ENCODE measurements at places on chromosomes 12 and 14.

GRCh38 chr14:95906591-95906990 is 30.0 kb downstream of the TUNAR start:
- no peak for ATAC-seq

DNA sequence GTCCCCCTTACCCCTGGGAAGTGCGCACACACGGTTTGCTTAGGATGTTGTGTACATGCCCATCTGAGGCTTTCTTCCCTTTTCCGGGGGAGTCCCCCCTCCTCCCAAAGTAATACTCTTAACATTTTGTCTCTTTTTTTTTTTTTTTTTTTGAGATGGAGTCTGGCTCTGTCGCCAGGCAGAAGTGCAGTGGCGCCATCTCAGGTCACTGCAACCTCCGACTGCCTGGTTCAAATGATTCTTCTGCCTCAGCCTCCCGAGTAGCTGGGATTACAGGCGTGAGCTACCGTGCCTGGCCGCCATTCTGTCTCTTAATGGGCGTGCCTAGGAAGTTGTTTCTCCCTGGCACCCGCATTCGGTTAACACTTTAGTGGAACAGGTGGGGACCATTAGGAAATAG is 4.5 kb upstream of the GMFB start:
- ATAC-seq: no peak

DNA sequence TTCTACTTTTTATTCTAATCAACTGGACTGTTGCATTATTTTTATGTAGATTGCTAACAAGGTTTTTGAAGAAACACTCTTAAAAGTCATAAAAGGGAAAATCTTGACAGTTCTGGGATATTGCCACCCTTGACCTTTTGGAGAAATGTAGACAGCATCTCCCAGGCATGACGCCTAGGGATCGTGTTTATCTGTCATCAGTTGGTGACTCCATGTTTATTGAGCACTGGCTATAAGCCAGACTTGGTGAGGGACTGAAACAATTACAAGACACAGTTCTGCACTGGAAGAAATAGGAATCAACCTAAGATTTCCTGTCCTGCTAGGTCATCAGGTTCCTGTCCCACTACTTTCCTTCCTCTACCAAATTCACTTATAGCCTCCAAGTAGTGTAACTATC is 34.5 kb downstream of the HMGA2 start:
- ATAC-seq: no peak

GRCh38 chr12:79055926-79056674 is 191.5 kb downstream of the SYT1 start:
- no peak for ATAC-seq

- ATAC-seq: no peak
These were observed 33.3 kb upstream of the C12orf50 start for GRCh38 chr12:88062474-88062873.

GRCh38 chr12:32181498-32182175 is 75.0 kb downstream of the BICD1 start:
- no peak for ATAC-seq

All from esophagus mucosa (tissue), 1 donor.